ENCODE measurements at places on chromosomes 4 and X.

- DNase-seq = no peak
Measured at GRCh38 chr4:138114434-138114833, 127.7 kb downstream of the SLC7A11 start.

DNA sequence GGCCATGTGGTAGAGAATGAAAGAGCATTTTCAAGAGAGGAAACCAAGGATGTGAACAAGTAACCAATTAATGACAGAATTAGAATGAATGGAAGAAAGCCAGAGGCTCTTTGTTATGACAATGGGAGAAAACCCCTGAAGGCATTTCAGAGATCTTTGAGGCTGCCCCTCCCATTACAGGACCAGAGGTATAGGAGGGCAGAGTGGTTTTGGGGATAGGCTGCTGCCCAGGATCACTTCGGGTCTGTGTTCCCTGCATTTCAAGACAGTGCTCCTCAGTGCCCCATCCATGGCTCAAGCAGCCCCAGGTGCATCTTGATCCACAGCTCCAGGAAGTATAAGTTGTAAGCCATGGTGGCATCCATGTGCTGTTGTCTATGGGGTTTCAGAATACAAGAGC lies 124.0 kb upstream of the HPF1 start:
- DNase-seq = no peak

DNA sequence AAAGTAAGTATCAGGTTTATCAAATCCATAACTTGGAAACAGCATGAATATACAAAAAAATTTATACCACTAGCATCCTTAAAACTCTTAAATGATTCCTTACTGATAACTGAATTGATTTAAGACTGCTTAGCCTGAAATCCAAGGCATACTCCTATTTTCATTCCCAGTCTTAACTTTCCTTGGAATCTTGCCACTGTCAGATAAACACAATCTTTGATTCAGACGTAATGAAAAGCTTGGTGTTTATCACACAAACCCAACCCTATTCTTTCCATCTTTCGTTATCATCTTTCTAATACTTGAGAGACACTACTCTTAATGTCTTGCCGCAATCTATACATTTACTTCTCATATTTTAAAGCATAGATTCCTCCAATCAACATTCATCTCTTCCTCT lies 19.1 kb downstream of the C4orf17 start:
- DNase-seq = no peak

GRCh38 chrX:102339312-102340298 lies 92.6 kb downstream of the NXF2 start:
- no peak for DNase-seq

GRCh38 chr4:92305148-92305877 lies 1.5 kb downstream of the GRID2 start:
- no peak for DNase-seq

DNA sequence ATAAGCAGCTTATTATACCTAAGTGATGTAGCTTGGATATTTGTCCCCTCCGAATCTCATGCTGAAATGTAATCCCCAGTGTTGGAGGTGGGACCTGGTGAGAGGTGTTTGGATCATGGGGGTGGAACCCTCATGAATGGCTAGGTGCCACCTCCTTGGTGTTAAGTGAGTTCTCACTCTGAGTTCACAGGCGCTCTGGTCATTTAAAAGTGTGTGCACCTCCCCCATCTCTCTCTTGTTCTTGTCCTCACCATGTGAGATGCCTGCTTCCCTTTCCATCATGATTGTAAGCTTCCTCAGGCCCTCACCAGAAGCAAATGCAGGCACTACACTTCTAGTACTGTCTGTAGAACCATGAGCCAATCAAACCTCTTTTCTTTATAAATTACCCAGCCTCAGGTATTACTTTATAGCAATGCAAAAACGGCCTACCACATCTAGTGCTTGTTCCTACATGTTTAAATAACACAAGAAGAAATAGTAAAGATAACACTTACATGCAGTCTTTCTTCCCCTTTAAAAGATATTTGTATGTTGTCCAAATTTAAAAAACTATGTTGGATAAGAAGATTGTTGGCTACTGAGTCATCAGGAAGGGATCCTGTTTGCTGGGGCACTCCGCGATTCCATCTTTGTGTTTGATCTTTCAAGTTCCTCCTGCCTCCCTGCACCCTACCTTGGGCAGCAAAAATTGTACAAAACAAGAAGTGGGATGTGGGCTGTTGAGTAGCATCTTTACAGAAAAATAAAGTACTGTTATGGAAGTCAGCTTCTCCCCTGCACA lies 29.7 kb downstream of the PPP1R2C start:
- no peak for DNase-seq

GRCh38 chr4:102321260-102321995 lies 23.9 kb downstream of the SLC39A8 start:
- no peak for DNase-seq

DNA sequence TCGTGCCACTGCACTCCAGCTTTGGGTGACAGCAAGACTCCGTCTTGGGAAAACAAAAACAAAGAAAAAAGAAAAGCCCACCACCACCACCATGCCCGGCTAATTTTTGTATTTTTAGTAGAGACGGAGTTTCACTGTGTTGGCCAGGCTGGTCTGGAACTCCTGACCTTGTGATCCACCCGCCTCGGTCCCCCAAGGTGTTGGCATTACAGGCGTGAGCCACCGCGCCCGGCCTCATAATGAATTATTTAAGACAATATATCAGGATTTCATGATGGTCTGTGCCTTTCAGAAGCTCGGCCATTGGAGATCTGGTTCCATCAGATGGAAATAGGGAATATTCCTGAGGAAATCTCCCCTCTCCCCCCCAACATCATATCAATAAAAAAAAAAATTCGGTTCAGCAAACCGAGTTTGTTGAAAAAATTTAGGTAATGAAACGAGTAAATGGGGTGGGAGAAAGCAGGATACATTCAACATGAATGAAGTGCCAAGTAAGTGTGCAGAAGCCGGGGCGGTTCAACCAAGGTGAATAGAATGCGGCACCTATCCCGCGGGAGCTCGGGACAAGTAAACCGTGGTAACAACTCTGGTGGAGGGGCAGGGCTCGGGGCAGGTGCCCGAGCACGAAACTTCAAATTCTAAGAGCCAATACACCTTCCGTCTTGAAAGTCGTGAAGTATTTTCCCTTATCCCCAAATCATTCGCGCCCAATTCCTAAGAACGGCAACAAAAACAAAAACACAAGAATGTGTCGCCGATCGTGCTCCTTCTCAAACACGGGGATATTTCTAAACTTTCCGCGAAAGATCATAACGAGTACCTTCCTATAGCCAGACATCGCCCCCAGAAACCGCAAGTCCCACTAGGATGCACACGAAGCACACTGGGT lies 773 bp upstream of the TXLNG start:
- DNase-seq = no peak

- DNase-seq = no peak
Measured at GRCh38 chr4:175422331-175422730, 389.7 kb downstream of the GPM6A start.

DNA sequence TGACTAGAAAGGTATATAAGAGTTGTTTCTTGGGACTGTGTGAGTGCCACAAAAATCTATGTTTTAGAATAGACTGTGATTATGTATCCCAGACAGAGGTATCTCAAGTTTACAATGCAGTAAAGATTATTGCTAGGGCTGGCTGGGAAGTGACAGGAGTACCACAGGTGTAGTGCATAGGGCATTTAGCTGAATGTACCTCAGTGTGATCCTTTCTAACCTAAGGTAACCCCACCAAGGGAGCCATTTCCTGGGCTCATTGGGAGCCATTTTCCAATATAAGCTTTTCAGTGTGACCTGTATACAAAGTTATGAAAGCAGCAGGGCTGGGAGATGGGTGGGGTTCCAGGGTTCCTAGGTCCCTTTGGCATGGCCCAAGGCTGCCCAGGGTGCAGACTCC lies 6.1 kb upstream of the LEF1 start:
- DNase-seq = no peak

DNA sequence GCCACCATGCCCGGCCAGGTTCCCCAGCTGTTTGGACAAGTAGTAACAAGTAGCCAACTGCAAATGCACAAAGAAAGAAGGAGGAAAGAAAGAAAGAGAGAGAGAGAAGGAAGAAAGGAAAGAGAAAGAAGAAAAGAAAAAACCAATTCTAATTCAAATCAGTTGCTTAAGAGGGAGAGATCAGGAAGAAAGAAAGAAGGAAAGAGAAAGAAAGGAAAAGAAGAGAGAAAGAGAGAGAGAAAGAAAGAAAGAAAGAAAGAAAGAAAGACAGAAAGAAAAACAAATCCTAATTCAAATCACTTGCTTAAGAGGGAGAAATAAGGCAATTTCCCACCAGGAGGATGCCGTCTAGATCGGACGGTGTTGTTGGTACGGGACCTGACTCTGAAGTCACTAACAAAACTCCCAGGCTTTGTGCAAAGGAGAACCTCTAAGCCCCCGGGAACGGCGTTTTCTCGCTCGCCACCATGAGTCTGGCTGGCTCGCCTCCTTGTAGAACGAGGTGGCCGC lies 95.5 kb upstream of the PPP2R3B start:
- no peak for DNase-seq

- DNase-seq = peak; percentile 40
Measured at GRCh38 chr4:48268956-48269860, at the start of gene TEC. Gene TEC (minus strand): TSS chr4:48269838. CDS start chr4:48228614, 41,224 bp downstream.

DNA sequence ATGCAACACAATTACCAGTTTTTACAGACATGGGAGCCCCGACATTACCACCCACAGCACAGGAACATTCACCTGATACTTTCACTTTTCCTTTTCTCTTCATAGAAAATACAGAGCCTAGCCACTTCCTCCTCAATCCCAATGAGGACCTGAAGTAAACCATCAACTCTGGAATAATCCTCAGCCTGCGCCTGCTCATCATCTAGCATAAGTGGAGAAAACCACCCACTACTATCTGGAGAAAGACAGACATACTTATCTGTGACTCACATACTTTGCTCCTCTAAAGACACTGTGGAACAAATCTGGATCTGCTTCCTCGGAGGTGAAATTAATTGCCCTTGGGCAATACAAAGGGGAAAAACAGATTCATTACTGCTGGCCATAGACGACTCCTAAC lies 47.8 kb downstream of the ZCCHC13 start:
- no peak for DNase-seq

DNA sequence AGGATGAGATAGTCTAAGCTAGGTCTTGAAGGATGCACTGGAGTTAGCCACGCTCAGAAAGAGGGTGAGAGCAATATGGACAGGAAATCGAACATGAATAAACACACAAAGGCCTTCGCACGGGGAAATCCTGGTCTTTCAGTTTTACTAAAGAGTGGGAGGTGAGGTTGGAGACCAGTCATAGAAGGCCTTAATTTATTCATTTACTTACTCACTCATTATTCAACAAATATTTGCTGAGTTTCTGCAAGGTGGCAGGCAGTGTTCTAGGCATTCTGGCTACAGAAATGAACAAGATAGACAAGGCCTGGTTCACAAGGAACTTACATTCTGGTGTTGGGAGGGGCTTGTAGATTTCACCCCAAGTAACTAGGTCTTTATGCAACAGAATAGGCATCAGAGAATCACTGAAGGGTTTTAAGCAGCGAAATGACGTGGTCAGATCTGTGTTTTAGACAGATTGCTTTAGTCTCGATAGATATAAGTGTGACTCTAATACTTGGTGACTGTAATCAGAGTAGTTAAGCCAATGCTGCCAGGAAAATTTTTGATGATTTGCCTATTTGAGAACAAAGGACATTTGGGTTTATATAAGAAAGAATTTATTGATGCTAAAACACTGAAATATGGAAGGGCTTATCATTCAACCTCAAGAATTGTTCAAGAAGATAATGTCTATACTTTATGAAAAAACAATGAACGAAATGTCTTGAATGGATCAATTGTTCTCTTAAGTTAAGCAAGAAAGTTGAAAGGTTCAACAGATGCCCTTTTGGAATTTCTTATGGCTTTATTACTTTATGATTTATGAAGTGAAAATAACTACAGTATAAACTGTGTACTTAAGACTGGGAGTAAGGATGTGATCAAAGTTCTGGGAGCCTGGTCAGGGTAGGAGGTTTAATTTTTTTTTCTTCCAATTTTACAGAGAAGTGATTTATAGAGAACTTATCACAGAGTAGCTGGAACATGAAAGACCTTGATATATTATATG lies 184.4 kb upstream of the CASK start:
- no peak for DNase-seq

DNA sequence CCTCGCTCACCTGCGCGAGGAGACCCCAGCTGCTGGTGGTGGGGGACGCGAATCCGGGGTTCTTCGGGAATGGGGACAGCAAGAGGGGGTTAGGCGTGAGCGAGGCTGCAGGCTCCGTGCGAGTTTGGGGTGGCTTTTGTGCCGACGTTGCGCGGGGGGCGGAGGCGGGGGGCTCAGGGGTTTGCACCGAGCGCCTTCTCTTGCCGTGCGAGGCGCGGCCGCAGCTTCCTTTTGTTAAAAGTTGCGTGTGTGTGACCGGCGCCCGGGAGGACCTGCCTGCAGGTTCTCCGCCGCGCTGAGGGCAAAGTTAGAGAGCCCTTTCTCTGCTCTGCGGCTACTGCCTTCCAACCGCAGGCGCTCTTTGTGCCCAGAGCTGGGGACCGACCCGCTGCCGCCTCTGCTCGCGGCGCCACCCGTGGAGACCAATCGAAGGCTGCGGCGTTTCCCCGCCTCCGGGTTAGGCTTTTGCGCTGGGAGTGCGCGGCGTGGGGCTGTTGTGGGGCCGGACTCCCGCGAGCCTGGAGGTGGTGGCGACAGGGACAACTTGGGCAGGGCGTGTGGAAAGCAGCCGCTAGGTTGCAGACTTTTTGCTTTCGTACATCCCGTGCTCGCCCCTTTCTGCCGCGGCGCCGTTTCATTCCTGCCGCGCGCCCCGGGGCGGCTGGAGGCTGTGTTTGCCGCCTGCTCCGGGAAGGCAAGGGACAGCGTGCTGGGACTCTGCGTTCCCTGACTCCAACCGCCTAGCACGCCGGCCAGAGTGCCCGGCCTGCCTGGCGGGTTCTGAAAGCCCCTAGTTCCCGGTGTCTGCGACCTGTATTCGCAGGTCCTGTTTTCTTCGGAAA lies 716 bp downstream of the KIT start:
- peak; percentile 20 for DNase-seq

DNA sequence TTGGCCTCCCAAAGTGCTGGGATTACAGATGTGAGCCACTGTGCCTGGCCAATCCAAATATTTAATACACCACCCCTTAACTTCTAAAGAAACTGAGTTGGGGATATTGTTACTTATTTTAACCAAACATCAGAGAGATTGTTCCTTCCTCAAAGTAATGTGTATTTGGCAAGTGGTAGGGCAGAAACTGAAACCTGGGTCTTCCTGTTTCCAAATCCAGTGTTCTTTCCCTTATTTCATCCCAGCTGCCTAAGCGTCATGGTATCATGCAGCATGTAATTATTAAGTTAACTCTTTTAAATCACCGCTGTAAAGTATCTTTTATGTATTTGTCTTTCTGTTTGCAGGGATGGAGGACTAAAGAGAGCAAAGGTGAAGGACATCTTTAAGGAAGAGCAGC lies 68.4 kb downstream of the GPAT3 start:
- DNase-seq = no peak

- DNase-seq = no peak
Measured at GRCh38 chr4:54717694-54718093, 59.9 kb downstream of the KIT start.

- no peak for DNase-seq
Measured at GRCh38 chrX:49187028-49187394, 838 bp upstream of the PRICKLE3 start.

Data from stimulated activated CD4-positive, alpha-beta T cell treated with anti-CD3 and anti-CD28 coated beads, Interleukin-12 subunit alpha, Interleukin-12 subunit beta, amount 100 ng/mL, for 24 hours (primary cell).